ENCODE measurements at places on chromosomes 4 and X. TPM values are rescaled to one million over a fixed set of nuclear protein-coding genes. Genes with fewer than 3 reads are reported as not detected.

Gene IL2RG
- total RNA-seq, result 0.64 TPM

Gene DMRTC1
- not detected for total RNA-seq

Gene RBMXL3
- total RNA-seq, result not detected

Gene CFAP99
- total RNA-seq, result 0.45 TPM

Gene YIPF7
- total RNA-seq, result 1.3 TPM

Gene SOD3
- 0.54 TPM for total RNA-seq

Gene GAGE1
- total RNA-seq, result not detected

Data from cerebellum (tissue), 4 donors.